IMR-90 (cell line): ENCODE measurements at places on chromosomes 6 and 20. TPM values are rescaled to one million over a fixed set of nuclear protein-coding genes. Genes with fewer than 3 reads are reported as not detected.

Gene IPCEF1
- total RNA-seq: under 0.01 TPM in 2 replicates

Gene DDO
- total RNA-seq: 0.18 and 0.28 TPM in 2 replicates

Gene ZNF184
- total RNA-seq: 8.1 and 10.6 TPM in 2 replicates

Gene MYMX
- not detected in 2 replicates for total RNA-seq

Gene RHAG
- total RNA-seq: not detected in 2 replicates

Gene MYBL2
- total RNA-seq: 21.7 and 23.1 TPM in 2 replicates

Gene SLC18B1
- total RNA-seq: 2.5 and 6.4 TPM in 2 replicates

Gene COL20A1
- total RNA-seq: not detected in 2 replicates

Gene MTRF1L
- 11.1 and 20.6 TPM in 2 replicates for total RNA-seq

Gene OR2H1
- not detected in 2 replicates for total RNA-seq

Gene SOX18
- total RNA-seq: not detected in 2 replicates

Gene BHLHE23
- not detected in 2 replicates for total RNA-seq

Gene BPIFB4
- not detected in 2 replicates for total RNA-seq

DNA sequence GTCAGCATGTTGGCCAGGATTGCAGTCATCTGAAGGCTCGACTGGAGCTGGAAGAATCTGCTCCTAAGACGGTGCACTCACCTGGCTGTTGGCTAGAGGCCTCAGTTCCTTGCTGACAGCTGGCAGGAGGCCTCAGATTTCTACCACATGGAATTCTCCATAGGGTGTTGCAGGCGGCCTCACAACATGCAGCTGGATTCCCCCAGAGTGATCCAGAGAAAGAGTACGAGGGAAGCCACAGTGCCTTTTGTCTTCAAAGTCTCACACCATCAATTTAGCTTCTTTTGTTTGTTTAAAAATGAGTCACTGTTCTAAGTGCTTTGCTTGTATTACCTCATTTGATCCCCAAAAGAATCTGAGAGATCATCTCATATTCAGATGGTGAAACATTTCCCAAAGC lies 65.5 kb upstream of the FYN start:
- peak; percentile 93 for DNase-seq

GRCh38 chr6:147614501-147614900 lies 106.0 kb downstream of the SAMD5 start:
- DNase-seq: peak; percentile 43

GRCh38 chr6:85236636-85237035 lies 213.2 kb upstream of the NT5E start:
- peak; percentile 46 for DNase-seq

DNA sequence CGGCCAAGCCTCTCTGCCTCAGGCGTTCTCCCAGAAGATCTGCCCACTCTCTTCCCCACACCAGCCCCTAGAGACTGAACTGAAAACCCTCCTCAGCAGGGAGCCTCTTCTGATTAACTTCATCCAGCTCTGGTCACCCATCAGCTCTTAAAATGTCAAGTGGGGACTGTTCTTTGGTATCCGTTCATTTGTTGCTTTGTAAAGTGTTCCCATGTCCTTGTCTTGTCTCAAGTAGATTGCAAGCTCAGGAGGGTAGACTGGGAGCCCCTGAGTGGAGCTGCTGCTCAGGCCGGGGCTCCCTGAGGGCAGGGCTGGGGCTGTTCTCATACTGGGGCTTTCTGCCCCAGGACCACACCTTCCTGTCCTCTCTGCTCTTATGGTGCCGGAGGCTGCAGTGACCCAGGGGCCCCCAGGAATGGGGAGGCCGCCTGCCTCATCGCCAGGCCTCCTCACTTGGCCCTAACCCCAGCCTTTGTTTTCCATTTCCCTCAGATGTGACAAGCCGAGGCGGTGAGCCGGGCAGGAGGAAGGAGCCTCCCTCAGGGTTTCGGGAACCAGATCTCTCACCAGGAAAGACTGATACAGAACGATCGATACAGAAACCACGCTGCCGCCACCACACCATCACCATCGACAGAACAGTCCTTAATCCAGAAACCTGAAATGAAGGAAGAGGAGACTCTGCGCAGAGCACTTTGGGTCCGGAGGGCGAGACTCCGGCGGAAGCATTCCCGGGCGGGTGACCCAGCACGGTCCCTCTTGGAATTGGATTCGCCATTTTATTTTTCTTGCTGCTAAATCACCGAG lies 14.2 kb downstream of the VEGFA start:
- DNase-seq: no peak

DNA sequence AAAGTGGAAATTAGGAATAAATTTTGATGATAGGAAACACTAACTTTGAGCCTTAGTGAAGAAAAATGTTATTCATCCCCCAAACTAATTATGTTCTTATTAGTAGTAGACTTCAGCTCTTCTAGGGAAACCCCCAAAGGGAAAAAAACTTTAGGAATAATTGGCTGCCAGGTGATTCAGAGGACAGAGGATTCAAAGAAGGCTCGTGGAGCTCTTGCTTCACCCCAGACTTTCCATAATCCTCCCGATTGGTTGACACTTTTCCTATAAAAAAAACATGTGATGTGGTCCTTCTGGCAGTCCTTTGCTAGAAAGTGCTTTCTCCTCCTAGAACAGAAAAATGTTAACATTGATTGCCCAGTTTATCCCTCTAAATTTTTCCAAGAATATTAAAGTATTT lies 5.6 kb upstream of the CCDC170 start:
- peak; percentile 49 for DNase-seq

DNA sequence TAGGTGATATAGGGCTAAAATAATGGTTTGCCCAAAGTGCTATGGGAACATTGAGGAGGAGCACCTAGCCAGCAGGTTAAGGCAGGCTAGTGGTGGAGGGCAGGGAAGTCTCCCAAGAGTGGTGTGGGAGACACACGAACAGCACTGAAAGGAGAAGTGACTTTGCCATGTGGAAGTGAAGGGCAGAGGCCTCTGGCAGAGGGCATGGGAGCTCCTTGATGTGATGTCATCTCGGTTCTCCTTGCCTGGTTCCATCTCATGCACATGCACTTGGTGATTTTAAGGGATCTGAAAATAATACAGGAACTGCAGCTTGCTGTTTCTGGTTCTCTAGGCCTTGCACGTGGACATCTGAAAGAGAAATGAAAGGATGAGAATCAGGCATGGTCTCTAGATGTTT lies 4.7 kb upstream of the MAP3K4 start:
- DNase-seq: no peak

GRCh38 chr6:16173167-16173940 lies 44.5 kb downstream of the MYLIP start:
- no peak for DNase-seq

GRCh38 chr6:42378125-42378524 lies 73.6 kb downstream of the TRERF1 start:
- no peak for DNase-seq

GRCh38 chr6:49479308-49479970 lies 16.3 kb downstream of the CENPQ start:
- DNase-seq: no peak

DNA sequence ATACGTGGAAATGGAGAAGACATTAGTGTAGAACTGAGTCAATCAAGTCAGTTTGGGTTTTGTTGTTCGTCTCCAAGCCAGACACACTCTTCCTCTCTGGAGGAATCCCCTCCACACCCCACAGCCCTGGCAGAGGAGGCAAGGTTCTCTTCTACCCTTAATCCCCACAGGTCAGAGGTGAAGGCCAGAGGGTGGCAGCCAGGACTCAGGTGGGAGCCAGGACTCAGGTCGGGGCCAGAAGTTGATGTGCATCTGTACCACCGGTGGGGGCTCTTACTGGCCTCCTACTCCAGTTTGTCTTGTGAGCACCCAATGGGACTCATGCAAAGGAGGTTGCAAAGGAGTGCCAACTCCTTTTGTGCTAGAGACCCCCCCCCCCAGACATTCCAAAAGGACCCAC lies 126.4 kb downstream of the TBXT start:
- no peak for DNase-seq

- DNase-seq: no peak
These were observed 61.4 kb upstream of the ASIP start for GRCh38 chr20:34179637-34180360.

DNA sequence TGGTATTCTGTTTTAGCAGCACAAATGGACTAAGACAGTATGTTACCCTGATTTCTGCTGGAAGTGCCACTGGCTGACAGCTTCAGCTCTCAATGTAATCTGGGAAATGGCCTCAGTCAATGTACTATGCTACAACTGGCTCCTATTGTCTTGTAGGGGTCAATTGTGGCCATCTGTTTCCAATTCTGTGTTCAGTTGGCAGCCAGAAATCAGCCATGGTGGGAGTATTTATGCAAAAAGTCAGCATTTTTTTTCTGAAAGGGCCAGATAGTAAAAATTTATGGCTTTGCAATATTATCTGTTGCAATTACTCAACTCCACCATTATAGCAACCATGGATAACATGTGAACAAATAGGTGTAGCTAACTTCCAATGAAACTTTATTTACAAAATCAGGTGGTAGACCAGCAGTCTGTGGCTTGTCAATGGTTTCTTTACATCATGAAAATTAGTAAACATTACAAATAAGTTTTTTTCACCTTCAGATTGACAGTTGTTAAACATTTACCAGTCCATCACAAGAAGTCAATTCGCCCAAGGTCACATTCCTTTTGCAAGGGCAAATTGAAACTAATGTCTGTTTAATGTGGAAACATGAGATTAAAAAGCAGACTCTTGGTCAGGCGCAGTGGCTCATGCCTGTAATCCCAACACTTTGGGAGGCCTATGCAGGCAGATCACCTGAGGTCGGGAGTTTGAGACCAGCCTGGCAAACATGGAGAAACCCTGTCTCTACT lies 58.3 kb upstream of the TSHZ2 start:
- DNase-seq: no peak

DNA sequence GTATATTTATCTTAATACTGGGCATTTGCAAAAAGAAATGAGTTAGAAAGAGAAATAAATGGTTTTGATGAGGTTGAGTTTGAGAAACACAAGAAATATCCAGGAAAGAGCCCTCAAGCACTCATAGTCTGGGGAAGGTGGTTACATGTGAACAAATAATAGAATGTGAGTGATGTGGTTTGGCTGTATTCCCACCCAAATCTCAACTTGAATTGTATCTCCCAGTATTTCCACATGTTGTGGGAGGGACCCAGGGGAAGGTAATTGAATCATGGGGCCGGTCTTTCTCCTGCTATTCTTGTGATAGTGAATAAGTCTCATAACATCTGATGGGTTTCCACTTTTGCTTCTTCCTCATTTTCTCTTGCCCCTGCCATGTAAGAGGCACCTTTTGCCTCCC lies 334.1 kb downstream of the COL12A1 start:
- DNase-seq: peak; percentile 63

GRCh38 chr20:3710703-3711483 lies 1.5 kb downstream of the SIGLEC1 start:
- peak; percentile 28 for DNase-seq

DNA sequence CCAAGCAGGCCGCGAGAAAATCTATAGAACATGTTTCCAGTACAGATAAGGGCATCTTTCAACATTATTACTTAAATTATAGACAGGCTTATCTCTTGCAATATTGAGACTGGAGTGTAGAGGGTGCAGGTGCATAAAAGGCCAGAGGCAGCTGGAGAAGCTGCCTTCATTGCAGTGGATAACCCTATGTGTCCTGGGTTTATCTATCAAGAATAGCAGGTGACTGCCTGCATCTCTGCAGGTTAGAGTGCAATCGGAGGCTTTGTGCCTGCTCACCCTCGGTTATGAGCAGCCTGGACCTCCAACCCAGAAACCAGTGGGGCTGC lies 28.7 kb upstream of the ECI2 start:
- peak; percentile 2 for DNase-seq

- peak; percentile 44 for DNase-seq
These were observed 41.1 kb upstream of the MAP3K4 start for GRCh38 chr6:160950507-160950906.

GRCh38 chr20:8190043-8190880 lies 58.2 kb downstream of the PLCB1 start:
- DNase-seq: no peak

- peak; percentile 52 for DNase-seq
These were observed 445.9 kb downstream of the PHF3 start for GRCh38 chr6:64081453-64081852.

GRCh38 chr6:130229645-130230044 lies 6.9 kb upstream of the SAMD3 start:
- DNase-seq: no peak

GRCh38 chr6:141199074-141199473 lies 933.7 kb upstream of the GJE1 start:
- DNase-seq: peak; percentile 76

DNA sequence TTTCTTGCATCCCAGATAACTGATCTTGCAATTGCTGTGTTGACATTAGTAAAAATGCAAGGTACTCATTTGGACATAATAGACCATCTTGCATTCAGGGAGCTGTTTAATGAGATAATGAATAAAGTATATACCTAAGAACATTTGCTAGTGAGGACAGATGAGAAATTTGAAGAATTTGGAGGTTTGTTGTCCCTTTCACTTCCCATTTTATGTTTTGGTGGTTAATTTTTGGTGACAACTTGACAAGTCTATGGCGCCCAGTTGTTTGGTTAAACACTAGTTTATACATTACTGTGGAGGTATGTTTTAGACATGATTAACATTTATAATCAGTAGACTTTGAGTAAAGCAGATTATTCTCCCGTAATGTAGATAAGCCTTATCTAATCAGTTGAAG lies 300.2 kb upstream of the SYNCRIP start:
- DNase-seq: no peak

GRCh38 chr20:50260479-50261221 lies 70.0 kb downstream of the CEBPB start:
- DNase-seq: no peak

DNA sequence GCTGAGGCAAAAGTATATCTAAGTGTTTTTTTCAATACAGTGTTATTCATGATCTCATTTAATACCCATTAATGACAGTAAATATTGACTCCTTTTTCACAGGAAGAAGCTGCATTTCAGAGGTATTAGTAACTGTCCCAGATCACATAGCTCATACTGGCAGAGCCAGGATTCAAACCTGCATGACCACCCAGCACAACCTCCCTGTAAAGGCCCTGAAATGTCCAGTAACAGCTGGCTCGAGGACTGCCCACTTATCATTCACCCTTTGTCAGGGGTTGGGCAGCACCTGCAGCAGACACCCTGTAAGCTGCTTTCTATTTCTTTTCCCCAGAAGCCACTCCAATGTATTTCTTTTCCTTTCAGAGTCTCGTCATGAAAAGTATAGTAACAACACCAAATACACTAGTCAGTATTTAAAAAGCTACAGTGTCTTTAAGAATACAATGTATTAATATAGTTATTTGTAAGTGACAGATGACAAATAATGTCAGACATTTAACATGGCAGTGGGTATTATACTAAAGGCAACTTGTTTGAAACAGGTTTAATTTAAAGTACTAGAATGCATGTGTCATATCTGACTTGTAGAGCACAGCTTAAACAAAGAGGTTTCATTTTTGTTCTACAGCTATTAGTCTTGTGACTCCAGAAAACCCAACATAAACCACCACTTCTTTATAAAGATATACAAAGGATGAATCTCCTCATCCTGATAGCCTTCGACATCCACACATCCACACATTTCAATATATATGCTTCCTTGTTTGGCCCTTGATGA lies 841.6 kb upstream of the GJE1 start:
- DNase-seq: peak; percentile 23
